Omental fat pad (tissue), 4 donors: ENCODE measurements at places on chromosomes 1 and 21.

- no peak for DNase-seq
Observed at GRCh38 chr1:244052728-244053312, 1.7 kb downstream of the ZBTB18 start.

DNA sequence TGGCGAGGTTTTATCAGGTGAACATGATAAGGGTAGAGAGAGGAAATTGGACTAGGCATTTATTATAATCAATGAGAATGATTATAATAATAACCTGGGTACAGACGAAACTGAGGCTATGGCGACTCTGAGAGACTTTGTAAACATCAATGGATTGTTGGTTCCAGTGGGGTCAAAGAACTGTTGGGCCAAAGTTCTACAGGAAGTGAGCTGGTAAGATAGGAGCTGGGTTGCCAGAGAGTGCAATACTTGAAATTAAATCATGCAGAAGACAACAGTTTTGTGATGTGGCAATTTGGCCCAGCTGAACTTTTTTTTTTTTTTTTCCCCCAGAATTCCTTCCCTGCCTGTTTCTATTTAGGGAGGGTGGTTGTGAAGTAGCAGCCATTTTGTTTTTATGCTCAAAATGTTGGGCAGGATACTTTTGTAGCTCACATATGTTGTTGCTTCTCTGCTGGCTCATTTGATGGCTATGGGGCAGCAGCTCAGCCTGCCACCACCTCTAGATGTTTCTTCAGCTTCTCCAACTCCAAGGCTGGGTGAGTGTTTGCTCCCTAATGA, 286.5 kb upstream of the B3GALT2 start:
- no peak for DNase-seq

- no peak for DNase-seq
Observed at GRCh38 chr21:14686466-14687267, 140.6 kb upstream of the SAMSN1 start.

- no peak for DNase-seq
Observed at GRCh38 chr1:55381491-55381890, 166.3 kb upstream of the USP24 start.

GRCh38 chr1:54843449-54843848, 42.3 kb upstream of the TTC22 start:
- no peak for DNase-seq

- no peak for DNase-seq
Observed at GRCh38 chr1:36397083-36397377, 678 bp downstream of the LSM10 start.

- DNase-seq, result no peak
Observed at GRCh38 chr1:1157033-1157365, 16.7 kb upstream of the TTLL10 start.

- no peak for DNase-seq
Observed at GRCh38 chr1:42684139-42684538, 1.9 kb downstream of the YBX1 start.

DNA sequence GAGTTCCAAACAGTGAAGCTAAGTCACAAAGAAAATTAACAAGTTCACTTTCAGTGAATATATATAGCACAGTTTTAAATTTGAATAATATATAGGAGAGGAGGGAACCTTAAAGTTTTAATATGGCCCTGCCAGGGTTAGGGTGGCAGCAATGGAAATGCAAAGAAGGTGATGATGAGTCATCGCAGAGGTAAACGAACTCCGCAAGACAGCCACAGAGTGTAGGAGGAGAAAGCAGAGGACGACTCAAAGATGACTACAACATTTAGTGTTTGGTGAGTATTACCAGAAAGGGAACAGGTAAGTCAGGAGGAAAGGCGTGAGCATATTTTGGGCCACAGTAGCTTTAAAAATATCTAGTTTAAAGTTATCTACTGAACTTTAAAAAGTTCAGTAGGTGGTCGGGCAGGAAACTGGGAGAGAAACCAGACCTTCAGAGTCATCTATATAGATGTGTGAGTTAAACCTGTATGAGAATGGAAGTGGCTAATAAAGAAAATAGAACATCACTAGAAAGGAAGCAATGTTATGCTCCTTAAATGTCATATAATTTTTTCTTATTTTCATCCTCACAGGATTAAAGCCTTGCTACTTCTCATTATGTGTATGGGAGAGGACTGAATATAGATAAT, 75.7 kb downstream of the UCHL5 start:
- no peak for DNase-seq

- DNase-seq, result no peak
Observed at GRCh38 chr1:81233591-81233990, 567.1 kb upstream of the ADGRL2 start.

GRCh38 chr1:206540044-206540780, 32.9 kb downstream of the RASSF5 start:
- no peak for DNase-seq

GRCh38 chr1:146012703-146013558, 8.6 kb downstream of the HJV start:
- no peak for DNase-seq

DNA sequence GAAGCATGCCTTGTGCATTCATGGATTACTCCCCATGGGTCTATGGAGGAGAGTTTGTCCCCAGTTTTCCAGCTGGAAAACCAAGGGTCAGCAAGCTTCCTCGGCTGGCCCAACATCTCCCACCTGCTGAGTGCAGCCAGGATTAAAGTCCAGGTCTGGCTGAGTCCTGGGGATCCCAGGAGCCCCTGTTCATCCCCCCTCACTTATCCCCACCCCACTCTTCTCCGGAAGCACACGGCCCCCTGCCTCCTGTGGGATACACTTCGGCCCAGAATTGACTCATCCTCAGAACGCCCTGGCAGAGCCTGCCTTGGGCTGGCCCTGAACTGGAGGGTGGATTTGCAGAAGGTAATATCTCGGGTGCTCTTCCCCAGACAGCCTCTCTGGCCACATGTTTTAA, 276.1 kb downstream of the NPHP4 start:
- no peak for DNase-seq

DNA sequence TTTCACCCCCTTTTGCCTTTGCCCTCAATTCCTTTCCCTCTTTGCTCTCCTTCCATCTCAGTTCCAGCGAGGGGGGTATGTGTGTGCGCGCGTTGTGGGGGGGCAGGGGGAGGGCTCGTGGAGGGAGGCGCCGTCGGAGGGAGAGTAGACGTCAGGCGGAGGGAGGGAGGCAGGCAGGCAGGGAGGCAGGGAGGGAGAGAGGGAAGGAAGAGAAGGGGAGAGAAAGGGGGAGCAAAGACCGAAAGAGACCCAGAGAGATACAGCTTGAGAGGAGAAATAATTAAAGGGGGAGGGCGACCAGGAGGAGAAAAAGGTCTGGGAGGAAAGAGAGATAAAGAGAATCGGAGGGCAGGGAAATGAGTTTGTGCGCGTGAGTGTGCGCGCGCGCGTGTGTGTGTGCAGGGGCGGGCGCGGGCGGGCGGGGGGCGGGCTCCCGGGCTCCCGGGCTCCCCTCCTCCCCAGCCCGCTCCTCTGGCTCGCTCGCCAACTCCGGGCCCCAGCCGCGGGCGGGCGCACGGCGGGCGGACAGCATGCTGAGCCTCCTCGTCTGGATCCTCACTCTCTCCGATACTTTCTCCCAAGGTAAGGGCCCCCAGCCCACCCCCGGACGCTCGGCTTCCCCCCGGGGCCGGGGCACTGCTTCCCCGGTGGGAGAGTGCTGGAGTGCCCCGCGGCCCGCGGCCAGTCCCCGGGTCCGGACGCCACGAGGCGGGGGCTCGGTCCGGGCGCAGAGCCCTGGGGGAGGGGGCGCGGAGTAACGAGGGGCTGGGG, at the start of gene KIRREL1:
Gene KIRREL1 (plus strand): TSS at position 499 of the 771 bp plus-strand sequence. CDS start 32 bp downstream, at position 531.
- no peak for DNase-seq

- DNase-seq, result no peak
Observed at GRCh38 chr1:87388411-87388810, 59.7 kb downstream of the LMO4 start.

- no peak for DNase-seq
Observed at GRCh38 chr1:155970531-155971167, 7.7 kb downstream of the ARHGEF2 start.

DNA sequence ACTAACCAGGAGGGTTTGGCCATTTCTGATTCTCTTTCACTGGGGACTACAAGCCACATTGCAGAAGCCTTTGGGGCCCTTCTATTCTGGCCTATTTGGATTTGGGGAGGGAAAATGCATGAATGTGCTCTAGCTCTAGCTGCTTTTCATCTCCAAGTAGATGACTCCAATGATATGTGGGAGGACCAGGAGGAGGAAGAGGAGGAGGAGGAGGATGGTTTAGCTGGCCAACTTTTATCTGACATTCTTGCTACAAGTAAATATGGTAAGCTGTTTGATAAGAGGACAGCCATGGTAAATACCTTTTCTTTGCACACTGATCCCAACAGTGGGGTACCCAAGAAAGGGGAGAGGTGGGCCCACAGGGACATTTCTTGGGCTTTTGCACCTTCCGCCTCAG, 14.0 kb upstream of the SHISA4 start:
- no peak for DNase-seq

DNA sequence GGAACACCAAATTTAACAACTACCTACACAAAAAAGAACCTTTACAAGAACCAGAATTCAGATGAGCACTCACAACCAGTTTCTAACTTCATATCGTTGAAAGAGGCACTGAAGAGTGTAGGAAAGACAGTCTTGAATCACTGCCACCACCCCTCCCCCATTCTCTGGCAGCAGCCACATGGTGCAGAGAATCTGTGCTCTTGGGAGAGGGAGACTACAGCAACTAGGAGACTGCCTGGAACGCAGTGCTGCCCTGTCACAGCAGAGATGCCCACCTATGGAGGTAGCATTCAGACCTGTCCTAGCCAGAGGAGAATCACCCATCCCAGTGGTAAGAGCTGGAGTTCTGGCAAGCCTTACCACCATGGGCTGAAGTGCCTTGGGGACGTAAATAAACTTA, 7.3 kb downstream of the CCN1 start:
- DNase-seq, result no peak

- DNase-seq, result no peak
Observed at GRCh38 chr1:160167056-160167455, 15.7 kb downstream of the ATP1A4 start.

DNA sequence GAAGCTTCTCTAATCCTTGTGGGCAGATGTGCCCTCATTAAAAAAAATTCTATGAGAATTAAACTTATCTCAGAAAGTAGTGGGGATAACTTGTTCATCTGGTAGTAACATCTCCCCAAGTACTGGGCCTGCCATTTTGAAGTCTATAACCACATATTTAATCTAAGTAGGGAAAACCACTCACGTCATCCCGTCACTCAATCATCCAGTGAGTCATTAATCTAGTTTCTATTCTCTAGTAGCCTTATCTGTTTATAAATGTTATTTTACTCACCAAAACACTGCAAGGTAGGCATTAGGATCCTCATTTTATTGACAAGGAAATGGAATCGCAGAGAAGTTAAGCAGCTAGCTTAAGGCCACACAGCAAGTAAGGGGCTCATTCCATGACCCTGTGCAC, 221.9 kb downstream of the ATG4C start:
- no peak for DNase-seq

- no peak for DNase-seq
Observed at GRCh38 chr1:228368801-228369607, 37.6 kb downstream of the TRIM11 start.

DNA sequence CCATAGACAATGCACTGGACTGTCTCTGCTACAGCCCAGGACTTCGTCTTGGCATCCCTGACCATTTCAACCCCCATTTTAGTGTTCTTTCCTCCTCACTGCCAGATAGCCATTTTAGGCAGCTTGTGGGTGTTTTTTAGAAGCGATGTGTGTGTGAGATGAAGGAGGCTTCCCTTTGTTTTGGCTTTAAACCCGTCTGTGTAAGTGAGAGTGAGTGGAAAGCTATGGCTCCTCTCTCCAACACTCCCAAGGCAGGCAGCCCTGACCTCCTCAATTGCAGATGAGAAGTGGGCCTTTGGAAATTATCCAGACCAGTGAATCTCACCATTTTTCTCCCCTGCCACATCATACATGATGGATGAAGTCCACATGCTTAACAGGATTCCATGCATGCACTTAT, 70.3 kb upstream of the PGBD5 start:
- DNase-seq, result no peak

GRCh38 chr21:35057428-35057827, 8.3 kb upstream of the RUNX1 start:
- DNase-seq, result no peak

DNA sequence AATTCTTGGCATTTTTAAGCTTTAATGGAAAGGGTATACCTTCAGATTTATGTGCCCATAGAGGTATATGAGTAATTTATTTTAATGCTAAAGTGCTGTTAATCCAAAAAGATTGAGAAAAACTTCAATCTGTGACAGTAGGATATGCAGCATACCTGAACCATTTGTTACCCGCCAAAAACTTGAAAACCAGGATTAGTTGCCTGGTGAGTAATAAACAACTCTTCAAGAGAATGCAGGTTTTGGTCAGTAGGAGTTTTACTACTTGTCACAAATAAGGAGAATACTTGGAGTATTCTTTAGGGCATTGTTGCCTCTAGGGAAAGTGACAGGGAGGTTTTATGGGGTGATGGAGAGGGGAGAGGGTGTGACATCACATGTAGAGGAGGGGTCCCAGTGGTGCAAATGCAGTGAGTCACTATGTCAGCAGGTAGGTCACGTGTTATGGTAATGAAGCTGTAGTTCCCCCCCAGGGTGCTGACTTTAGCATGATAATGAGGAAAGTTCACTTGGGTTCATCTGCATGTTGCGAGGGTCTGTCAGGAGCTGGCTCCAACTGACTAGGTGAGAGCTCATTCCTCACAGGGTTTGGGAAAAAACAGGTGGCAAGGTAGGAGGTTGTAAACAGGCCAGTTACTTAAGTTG, 23.1 kb downstream of the USP25 start:
- DNase-seq, result no peak

DNA sequence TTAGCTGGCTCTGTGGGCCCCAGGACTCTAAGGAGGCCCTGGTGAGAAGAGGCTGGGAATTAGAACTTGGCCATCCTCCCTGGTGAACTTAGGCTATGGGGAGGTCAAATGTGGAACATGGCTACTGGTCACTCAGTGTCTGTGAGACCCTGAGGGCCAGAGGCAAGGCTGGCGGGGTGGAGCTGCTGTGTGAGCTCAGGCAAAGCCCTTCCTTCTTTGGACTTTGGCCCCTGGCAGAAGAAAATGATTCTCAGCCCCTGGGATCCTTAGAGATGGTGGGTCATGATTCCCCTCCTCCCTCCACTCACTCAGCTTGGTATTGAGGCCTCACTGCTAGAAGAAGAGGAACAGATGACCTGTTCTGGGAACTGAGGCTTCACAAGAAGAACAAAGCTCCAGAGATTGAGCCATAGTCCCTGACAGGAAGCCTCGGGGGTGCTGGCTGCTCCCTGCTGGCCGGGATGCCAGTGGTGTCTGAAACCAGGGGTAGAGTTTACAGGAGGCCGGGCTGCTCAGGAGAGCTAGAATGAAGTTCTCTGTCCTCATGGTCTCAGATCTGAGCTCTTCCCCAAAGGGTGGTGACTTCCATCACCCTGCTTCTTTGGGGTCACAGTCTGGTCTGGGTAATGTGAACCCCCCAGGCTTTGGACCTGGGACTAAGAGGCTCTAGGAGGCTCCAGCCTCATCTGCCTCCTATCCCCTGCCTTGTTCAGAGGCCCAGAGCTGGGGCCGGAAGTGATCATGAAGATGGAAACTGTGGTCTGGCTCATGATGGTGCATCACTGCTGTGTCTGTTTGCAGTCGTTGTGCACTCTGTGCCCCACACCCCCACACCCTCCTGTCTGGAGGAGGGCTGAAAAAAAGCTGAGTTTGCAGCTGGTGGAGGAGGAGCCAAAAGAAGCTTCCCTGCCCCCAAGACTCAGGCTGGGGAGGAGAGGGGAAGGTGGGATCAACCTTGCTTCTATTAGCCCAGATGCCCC, 905 bp downstream of the BTBD19 start:
- DNase-seq, result no peak
